ENCODE measurements at places on chromosomes 1 and 21. TPM values are rescaled to one million over a fixed set of nuclear protein-coding genes. Genes with fewer than 3 reads are reported as not detected.
A peak's percentile ranks its signal among the peaks of the same experiment; 100 is the strongest.

IL20 gene
- not detected for polyA plus RNA-seq

DNA sequence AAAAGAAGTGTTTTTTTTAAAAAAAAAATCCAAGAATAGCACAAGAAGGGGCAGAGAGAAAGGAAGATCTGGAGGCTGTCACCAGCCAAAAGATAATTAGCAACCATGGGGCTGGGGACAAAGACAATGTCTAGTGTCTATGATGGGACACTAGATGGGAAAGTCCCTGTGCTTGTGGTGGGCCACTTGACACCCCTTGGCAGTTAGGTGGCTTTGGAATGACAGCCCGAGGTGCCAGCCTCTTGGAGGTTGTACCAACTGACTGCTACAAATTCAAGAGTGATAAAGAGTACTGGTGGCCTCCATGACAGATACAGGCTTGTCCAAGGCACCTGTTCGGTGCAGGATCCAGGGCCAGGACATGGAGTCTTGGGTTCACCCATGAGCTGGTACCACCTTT lies 21.6 kb downstream of the ATP2B4 start:
- no peak for DNase-seq

DNA sequence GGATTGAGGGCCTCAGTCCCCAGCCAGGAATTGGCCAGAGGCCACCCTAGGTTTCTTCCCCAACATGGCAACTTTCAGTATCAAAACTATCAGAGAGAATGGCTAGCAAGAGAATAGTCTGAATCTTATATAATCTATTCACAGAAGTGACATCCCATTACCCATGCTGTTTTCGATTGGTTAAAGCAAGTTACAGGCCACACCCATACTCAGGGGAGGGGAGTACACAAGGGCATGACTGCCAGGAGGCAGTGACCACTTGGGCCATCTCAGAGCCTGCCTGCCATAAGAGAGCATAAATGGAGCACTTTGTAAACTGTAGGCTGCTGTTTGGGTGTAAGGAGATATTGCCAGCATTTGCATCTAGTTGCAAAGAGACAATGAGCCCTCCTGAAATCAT lies 65.4 kb downstream of the FAM163A start:
- DNase-seq = no peak

- no peak for DNase-seq
These were observed 9.8 kb downstream of the DNAJC6 start for GRCh38 chr1:65319141-65319540.

DNA sequence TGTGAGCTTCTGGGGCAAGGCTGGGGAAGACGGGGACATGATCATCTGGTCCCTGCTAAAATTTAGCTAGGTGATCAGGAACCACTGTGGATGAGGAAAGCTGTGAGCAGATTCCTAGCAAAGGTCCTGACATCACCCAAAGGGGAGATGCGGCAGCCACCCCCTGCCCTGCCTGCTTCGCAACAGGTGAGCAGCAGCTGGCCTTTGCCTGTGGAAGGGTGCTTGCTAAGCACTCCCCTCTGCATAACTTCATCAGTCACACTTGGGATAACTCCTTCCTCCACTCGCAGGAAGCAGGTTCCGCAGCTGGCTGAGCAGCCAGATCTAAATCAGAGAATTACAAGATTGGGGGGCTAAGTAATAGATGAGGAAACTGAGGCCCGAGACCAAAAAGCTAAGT lies 51.2 kb downstream of the KCNN3 start:
- DNase-seq = no peak

DNA sequence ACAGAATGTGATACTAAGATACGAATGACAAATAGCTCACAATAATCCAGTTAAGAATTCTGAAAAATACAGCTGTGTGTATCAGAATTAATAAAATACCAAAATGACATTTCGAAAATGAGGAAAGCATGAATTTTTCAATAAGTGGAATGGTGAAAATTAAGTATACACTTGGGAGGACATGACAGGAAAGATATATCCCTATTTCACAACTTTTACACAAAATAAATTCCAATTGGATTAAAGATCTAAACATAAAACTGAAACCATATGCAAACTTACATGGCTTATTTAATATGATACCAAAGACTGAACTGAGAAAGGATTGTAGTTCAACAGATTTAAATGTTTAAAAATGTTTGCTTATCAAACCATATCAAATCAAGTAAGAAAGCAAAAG lies 510.4 kb upstream of the ADAMTS5 start:
- DNase-seq = no peak

NCAM2 gene
- 7.6 TPM for polyA plus RNA-seq

DNA sequence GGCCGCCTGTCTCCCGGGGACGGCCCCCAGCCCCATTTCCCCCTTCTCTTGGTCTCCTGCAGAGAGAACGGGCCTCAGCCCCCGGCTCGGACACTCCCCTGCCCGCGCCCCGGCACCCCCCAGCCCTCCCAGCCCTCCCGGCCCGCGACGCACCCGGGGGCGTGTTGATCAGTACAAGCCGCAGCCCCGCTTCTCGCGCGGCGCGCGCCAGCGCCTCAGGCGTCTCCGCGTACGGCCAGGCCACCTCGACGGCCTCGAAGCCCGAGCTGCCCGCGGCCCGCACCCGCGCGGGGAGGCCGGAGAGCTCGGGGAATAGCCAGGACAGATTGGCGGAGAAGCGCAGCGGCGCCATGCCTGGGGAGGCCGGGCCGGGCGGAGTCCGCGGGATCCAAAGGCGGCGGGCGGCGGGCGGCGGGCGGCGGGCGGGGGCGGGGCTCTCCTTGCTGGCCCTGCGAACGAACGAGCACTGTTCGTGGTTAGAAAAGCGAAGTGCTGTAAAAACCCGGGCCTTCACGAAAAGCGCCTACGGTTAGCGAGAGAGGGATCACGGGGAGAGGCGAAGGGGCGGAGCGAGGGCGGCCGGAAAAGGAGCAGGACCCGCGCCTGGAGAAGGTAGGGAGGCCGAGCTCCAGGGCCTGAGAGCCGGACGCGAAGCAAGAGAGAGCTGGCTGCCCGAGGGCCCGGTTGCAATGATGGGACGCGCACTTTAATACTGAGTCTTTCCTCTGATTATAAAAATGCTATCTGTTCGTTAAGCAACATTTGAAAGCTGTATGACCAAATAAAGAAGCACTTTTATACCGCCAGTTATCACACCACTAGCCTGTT lies at the start of gene HYI:
Gene HYI, minus strand, starts transcription at position 490 of the 828 bp plus-strand sequence. Its CDS starts 138 bp downstream, at position 352.
- DNase-seq = peak; percentile 75

SIM2 gene
- polyA plus RNA-seq = 16.6 TPM

PLEKHG5 gene
- 10.2 TPM for polyA plus RNA-seq

DNA sequence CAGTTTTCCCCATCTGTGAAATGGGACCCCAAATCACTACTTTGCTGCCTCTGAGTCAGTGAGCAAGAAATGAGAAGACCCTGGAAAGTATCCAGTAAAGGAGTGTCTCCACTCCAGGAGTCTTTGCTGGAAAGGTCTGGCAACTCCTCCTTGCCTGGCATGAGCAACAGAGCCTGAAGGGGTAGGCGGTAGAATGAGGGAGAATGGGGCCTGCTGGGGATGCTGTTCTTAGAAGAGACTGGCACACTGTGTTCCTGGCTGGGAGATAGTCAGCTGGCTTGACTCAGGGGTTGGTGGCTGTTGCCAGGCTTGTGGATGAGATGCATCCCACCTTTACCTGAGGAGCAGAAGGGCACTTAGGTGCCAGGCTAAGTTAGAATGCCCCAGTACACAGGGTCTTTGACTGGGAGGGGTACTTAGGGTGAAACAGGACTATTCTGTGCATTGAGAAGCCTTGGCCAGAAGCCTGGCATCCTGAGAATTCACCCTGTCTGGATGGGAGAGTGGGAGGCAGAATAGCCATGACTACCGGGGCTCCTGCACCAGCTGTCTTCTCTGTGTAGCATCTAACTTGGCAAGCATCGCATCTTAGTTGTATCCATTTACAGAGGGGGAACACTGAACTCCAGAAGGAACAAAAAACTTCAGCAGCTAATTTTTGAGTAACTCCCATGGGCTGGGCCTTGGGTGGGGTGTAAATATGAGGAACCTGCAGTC lies 2.5 kb downstream of the MFSD2A start:
- DNase-seq = no peak

DNA sequence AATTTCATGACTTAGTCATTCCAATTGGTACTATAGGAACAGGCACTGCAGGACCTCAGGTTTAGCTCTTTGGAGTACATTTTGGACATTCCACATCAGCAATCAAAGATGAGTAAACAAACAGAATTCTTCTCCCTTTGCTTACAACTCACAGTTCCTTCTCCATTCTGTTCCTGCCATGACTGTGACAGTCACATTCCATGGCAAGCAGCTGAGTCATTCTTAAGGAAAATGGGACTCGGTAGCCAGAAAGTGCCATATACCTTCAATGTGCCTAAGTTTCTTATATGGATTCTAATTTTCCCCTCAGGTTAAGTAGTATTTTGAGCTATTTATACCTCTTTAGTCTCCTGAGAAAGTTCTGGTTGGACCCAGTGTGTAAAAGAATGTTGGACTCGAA lies 25.6 kb downstream of the CRCT1 start:
- DNase-seq = no peak

MYOG gene
- polyA plus RNA-seq = 0.14 TPM

GRCh38 chr1:237394281-237394680 lies 352.3 kb downstream of the RYR2 start:
- DNase-seq = no peak

GRCh38 chr1:221023482-221023881 lies 144.2 kb downstream of the HLX start:
- no peak for DNase-seq

- no peak for DNase-seq
These were observed 9.0 kb downstream of the SH2D2A start for GRCh38 chr1:156807627-156808026.

DNA sequence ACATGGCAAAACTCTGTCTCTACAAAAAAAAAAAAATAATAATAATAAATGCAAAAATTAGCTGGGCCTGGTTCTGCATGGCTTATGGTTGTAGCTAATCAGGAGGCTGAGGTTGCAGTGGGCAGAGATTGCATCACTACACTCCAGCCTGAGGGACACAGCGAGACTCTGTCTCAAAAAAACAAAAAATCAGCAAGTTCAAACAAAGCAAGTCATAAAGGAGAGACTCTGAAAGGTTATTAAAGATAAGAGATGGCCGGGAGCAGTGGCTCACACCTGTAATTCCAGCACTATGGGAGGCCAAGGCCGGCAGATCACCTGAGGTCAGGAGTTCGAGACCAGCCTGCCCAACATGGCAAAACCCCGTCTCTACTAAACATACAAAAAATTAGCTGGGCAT lies 28.8 kb downstream of the COP1 start:
- no peak for DNase-seq

- no peak for DNase-seq
These were observed 34.0 kb upstream of the DPT start for GRCh38 chr1:168763031-168763430.

- DNase-seq = no peak
These were observed 20.4 kb downstream of the GREM2 start for GRCh38 chr1:240591564-240591963.

GRCh38 chr1:231134624-231135023 lies 27.2 kb upstream of the TRIM67 start:
- DNase-seq = no peak

DNA sequence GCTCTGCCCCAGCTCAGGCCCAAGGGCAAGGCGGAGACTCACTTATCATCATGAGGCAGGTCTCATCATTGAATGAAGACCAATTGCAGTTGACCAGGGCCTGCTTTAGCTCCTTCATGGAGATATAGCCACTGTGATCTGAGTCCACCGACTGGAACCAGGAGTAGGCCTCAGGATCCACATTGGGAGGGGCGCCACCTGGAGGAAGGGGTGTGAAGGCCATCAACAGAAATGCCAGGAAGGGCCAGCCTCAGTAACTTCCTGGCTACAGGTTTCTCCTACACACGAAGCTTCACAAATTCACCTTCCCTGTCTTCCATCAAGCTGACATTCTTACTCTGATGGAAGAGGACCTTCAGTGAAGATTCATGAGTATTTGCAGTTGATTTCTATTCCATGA lies 11.6 kb downstream of the PEF1 start:
- DNase-seq = no peak

- no peak for DNase-seq
These were observed 25.9 kb upstream of the NID1 start for GRCh38 chr1:236090741-236091147.

GRCh38 chr1:110734133-110734680 lies 59.5 kb upstream of the KCNA3 start:
- DNase-seq = no peak

- DNase-seq = no peak
These were observed 35.0 kb upstream of the SCAF4 start for GRCh38 chr21:31766899-31767298.

PRAMEF14 gene
- polyA plus RNA-seq = not detected

GRCh38 chr1:186994897-186995296 lies 166.1 kb downstream of the PLA2G4A start:
- no peak for DNase-seq

DNA sequence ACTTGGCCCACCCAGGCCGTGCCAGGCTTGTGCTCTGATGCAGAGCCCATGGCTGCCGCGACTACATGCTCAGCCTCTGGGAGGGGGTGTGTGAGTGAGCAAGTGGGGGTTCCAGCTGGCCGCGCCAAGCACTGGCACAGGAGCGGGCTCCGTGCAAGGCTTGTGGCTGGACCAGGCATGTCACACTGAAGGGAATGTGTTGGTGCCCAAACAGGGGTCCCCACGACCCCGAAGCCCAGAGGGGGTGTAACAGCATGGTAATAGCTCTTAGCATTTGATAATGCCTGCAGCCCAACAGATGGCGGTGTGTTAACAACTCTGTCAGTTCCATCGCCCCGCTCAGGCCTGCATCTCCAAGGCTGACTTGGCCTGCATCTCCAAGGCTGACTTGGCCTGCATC lies 38.3 kb upstream of the CD46 start:
- no peak for DNase-seq

ENAH gene
- 113 TPM for polyA plus RNA-seq

DNA sequence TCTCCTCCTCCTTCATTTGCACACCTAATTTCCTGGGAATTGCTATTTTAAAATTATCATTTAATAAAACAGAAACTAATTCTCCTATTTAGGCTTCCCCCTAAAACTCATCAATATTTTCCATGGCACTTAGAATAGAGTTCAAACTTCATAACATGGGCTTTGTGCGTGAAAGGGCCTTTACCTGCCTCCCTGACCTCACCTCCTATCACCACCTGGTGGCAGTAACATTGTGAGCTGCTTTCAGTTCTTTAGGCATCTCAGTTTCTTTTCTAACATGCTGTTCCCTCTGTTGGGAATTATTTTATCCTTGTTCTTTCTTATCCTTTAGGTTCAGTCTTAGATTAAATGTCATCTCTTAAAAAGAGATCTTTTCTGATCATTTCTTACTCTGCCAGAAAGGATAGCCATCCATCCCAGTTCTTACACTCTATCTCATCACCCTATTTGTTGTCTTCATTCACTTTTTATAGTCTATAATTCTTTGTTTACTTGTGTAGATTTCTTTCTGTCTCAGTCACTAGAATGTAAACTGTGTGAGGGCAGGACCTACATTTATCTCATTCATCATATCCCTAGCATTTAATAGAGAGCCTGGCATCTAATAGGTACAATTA lies 133.8 kb upstream of the KIAA1614 start:
- DNase-seq = no peak

All from right renal cortex interstitium (tissue), 3 donors.